ENCODE measurements at places on chromosomes 5 and 9.

- no peak for DNase-seq
Observed at GRCh38 chr9:133134388-133135145, 13.5 kb upstream of the RALGDS start.

GRCh38 chr9:134925011-134925511 lies 7.3 kb upstream of the FCN1 start:
- no peak for DNase-seq

DNA sequence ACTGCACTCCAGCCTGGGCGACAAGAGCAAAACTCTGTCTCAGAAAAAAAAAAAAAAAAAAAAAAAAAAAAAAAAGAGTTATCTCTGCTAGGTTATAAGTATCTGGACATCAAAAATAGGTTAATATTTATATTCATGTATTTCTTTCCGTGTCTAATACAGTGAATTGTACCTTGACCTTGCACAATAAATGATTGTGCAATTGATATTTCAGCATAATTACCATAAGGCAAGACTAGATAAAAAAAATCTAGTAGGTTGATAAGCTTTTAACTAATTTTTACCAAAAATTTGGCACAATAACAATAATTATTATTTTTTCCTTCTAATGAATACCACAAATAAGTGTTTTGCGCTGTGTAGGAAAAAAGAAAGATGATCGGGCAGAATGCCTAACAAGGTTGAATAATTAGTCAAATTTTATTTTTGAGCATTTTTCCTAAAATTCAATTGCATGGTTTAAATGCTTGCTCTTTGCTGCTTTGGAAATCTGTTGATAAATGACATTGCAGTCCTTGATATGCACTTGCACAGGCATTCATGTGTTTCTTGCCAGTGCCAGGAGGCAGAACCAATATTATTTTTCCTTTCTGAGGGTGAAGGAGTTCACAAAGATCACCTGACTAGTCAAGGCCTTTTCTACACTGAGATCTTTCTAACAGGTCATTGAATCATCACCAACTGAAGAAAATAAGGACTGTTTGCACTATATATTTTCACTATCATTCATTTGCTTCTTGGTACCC lies 127.5 kb downstream of the ARRDC3 start:
- DNase-seq = no peak

GRCh38 chr9:30967476-30967875 lies 1417.0 kb upstream of the ACO1 start:
- no peak for DNase-seq

DNA sequence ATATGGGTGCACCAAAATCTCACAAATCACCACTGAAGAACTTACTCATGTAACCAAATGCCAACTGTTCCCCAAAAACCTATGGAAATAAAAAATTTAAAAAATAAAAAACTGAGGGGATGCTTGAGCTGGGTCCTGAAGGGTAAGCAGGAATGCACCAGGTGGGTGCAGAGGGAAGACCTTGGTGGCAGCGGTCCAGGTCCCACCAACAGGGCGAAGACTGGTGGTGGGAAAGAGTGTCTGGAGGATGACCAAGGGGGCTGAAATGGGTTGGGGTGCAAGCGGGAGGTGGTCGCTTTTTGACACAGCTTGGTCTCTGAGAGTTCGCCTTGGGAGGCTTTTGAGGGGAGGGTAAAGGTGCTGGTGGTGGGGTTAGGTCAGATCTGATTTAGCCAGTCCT lies 3.3 kb upstream of the DAB2IP start:
- DNase-seq = no peak

- peak; percentile 39 for DNase-seq
Observed at GRCh38 chr5:149317281-149318048, 27.8 kb upstream of the GRPEL2 start.

DNA sequence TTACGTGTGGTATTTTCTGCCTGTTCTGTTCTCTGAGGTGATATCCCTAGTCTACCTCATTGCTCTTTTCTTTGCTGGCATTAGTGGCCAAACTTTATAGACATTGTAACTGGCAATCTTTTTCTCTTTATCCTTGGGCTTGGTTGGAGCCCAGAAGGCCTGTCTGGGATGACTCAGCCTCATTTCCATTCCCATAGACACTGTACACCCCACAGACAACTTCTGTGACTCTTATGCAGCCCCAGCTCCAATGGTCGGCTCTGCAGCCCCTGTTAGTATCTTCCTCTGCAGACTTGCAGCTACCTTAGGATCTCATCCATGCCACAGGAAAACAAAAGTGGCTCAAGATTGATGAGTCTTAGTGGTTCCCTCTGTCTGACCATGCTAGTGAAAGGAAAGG lies 79.8 kb downstream of the CFAP95 start:
- DNase-seq = no peak

- peak; percentile 9 for DNase-seq
Observed at GRCh38 chr5:141412854-141413539, at the start of gene PCDHGA10. TSS of gene PCDHGA10 (plus strand) at chr5:141412987. CDS start at chr5:141413176, 189 bp downstream.

- no peak for DNase-seq
Observed at GRCh38 chr5:138372225-138372624, 19.7 kb downstream of the KDM3B start.

DNA sequence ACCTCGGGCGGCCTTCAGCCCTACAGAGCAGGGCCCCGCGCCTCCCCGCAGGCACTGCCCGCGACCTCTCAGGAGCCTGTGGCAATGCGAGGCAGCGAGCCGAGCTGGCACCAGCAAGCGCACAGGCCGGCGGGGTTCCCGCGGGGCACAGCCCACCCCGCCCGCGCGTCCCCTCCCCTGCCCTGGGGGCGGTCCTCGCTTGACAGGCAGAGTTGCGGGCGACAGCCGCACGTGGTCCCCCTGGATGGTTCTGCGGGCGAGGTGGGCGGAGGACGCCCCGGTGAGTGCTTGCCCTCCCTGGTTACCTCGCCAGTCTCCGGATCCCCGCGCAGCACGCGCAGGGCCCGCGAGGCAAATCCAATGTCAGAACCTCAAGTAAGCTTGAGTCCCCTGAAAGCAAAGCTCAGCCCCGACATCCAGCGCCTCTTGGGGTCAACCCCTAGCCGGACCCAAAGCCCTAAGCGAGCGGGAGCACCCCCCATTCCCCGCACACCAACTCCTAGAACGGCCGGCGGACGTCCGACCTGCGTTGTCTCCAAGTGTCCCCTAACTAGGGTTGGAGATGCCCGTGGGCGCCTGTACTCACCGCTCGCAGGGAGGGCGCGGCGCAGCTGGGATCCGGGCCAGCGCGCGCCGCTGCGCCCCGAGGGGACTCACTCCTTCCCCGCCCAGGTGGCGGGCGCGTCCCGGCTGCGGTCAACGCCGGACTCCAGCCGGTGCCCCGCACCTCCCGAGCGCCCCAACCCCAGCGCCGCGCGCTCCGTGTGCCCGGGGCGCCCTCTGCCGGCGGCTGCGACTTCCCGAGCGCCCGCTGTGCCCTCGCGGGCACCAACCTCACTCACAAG lies at the start of gene DRD1:
Gene DRD1 (minus strand): TSS at position 123 of the 845 bp plus-strand sequence. CDS start 1,083 bp downstream, outside the sequence.
- DNase-seq = no peak

GRCh38 chr9:17843236-17843635 lies 264.4 kb downstream of the SH3GL2 start:
- DNase-seq = no peak

GRCh38 chr9:21890696-21891095 lies 88.3 kb downstream of the MTAP start:
- DNase-seq = no peak

- DNase-seq = no peak
Observed at GRCh38 chr5:2205185-2205585, 322.5 kb upstream of the IRX4 start.

DNA sequence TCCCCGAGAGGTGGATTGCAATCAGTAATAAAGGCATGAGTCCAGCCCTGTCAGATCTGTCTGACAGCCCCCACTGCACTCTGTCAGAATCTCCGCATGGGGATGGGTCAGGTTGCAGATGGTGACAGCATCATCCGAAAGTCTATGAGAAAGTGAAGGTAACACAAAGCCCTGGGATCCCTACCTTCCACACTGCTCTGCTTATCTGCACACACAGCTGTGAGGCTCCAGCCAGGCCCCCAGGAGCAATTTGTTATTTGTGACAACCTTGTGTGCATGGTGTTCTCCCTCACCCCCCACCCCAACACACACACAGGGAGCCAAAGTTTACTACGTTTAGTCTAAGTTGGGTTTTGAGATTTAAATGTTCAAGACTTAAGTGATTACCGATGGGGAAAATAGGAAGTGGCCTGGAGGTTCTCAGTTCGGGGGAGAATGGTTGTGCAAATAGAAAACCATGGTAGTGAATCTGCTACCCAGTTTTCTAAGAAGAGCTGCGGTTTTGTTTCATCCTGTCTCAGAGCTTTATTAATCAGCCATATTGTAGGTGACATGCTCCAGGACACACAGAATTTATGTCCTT lies 92.7 kb downstream of the SV2C start:
- no peak for DNase-seq

- no peak for DNase-seq
Observed at GRCh38 chr5:142853682-142854081, 83.5 kb downstream of the ARHGAP26 start.

DNA sequence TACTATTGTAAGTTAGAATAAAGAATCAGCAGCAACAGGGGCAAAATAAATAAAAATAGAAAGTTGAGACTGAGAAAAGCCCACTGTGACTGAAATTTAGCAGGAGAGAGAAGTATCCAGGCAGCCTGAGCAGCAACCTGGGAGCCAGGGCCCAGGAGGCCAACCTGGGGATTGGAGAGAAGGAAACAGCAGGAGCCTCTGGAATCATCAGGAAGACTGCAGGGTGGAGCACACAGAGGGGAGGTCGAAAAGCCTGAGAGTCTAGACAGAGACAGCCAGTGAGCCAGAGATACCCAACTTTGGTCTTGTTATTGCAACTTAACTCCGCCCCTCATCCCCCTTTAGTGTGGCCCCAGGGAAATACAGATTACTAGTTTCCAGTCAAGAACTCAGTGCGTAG lies 98.6 kb downstream of the SLC1A3 start:
- DNase-seq = no peak

DNA sequence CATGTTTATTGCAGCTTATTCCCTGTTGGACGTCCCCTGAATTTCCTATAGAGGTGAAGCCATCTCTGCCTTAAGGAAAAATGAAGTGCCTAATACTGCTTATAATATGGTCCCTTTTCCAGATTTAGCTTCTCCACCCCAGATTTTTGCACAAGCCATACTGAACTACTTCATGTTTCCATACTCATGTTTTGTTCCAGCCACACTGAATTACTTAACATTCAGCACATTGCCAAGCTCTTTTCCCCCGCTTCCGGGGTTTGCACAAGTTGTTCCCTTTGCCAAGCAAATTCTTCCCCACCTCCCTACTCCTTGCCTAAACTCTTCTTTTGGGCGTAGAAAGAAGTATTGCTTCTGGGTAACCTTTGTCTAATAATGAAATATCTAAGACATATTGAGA lies 1.7 kb upstream of the CNTRL start:
- DNase-seq = no peak

GRCh38 chr5:82405618-82406204 lies 127.6 kb upstream of the RPS23 start:
- no peak for DNase-seq
